ENCODE measurements at places on chromosomes 4 and X.

- no peak for DNase-seq
Measured at GRCh38 chr4:55397126-55397436, 1.3 kb downstream of the TMEM165 start.

GRCh38 chr4:20618731-20619130 is 81.5 kb upstream of the PACRGL start:
- no peak for DNase-seq

DNA sequence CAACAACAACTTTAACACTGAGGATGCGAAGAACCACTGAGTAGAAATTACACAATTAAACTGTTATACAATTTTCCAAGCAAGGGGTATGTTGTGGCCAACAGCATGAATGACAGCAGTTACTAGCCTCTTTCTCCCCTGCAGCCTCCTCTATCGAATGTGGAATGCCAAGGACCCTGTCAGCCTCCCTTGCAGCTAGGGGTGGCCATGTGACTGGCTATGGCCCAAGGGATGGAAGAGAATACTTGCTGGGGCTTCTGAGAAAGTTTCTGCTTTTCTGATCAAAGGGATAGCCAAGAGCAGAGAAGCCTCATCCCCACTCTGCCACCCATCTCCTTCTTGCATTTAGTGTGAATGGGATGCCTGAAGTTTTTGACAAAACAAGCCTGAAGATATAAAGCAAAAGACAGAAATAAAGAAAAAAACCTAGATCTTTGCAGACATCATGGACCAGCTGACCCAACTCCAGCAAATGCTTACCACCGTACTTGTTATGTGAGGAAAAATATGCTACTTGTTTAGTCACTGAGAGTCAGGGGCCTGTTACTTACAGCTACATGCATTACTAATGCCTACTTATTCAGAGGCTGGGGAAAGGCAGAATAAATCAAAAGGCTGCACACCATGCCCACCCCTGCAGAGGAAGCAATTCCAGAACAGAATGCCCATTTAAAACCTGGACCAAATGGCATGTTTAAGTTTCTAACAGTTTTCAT is 32.0 kb downstream of the DCTD start:
- DNase-seq, result no peak

DNA sequence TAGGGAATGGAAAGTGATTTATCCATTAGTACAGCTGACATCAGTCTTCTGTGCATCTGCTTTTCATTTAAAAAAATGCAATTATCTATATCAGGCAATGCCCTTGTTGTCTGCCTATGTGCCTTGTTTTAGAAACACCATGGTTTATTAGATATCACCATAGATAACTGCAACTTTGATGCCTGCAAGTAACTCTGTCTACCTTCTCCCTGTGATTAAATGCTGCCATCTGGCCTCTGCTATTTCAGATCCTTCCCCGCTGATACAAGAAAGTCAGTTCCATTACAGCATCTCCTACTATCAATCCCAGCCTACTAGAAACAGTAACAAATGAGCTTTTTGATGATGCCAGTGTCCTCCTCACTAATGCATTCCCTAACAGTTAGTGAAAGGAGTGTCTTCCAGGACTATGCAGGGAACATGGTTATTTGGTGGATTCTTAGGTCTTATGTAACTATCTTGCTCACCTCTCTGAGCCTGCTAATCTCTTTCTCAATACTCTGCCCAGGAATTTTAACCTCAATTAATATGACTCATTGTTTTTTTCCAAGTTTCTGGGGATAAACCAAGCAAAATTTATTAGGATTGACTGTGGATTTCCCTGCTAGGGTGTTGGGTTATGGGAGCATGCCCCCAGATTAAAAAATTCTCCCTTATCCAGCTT is 444.9 kb downstream of the RAPGEF2 start:
- no peak for DNase-seq

- no peak for DNase-seq
Measured at GRCh38 chr4:54371173-54371572, 142.1 kb downstream of the PDGFRA start.

GRCh38 chr4:15592799-15593198 is 62.4 kb downstream of the FBXL5 start:
- DNase-seq, result no peak

DNA sequence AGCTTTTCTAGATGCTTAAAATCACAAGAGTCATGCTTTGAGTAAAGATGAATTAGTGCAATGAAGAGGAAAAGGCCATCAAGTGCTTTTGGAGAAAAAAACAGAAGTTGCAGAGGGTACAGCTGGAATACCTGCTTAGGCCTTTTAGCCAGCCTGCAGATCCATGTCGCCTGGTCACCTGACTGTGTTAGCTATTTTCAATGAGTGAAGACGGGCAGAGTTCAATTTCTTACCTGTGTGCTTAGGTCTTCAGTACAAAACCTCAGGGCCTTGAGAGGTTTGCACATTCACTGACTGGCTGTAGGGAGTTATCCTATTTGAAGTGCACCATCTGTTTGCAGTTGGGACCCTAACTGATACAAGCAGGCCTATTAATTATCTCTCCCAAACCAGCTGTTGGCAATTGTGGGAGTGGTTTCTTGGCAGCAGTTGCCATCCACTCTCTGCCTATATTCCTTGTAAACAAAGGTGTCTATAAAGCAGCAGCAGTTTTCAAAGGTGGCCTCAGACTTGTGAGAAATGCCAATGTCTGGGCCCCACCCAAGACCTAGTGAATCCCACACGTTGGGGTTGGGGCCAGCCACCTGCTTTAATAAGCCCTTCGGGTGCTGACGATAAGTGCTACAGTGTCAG is 16.3 kb upstream of the FAT1 start:
- no peak for DNase-seq

DNA sequence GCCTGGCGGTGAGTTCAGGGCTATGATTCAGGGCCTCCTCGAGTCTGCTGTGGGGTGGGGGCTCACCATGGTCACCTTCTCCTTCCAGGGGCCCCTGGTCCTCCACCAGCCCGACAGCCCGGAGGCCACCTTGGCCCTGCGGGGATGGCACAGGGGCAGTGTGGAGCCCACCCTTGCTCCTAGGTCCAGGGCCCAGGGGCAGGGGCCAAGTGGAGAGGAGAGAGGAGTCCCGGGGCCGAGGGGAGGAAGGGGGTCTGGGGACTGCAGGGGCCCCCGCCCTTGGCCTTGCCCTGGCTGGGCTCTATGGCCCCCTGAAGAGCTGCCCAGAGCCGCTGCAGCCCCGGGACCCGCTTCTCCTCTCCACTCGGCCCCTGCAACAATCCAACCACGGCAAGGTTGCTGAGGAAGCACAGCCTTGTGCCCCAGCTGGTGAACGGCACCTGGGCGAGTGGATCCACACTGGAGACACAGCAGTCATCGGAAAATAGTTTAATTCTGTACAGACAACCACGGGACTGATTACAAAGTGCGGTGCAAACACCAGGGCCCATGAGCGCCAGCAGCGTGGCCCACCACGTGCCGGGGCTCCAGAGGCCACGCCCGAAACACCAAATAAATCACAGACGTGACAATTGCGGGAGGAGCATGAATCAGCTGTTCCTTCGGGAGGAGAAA is 23.0 kb upstream of the CPLX1 start:
- no peak for DNase-seq

DNA sequence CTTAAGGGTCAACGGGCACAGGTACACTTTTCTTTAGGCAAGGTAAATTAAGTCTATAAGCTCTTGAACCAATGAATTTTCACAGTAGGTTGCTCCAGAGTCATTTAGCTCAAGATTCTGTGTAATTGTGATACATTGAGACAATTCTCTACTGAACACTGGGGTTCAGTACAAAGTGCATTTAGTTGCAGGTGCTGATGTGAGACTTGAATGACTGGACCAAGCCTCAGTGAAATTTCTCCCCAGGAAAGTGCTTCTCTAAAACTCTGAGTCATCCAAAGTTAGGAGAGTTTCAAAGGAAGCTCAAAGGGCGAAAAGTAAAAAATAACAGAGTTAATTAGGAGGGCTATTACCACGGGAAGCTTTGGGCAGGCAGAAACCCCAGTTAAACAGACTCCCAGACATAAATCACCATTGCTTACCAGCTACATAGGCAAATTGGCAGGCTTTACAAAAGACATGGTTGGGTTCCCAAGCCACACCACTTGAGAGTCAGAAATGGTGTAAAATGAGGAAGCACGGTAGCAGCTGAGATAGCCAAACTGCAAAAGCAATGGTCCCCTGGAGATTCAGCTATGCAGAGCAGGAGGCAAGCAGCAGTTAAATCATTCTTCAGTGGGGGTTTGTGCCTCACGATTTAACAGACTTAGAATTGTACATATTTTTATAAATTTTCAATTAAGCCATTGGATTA is 202.6 kb downstream of the PCDH19 start:
- no peak for DNase-seq

DNA sequence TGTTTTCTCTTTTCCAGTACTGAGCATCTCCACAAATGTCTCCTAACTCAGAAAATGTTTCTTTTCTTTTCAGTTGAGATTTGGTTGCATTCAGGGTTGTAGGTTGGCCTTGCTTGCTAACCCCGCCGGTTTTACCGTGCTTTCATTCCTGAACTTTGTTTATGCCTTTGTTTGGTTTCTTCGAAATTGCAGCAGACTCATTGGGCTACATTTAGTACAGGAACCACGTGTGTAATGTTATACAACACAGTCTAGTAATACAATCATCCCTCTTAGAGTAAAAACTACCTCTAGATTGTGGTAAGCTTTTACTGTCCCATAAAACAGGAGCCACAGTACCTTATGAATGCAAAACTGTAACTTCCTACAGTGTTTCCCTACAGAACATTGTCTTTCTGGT is 57.9 kb downstream of the CCKAR start:
- no peak for DNase-seq

GRCh38 chr4:41989994-41990364 is 351 bp upstream of the SLC30A9 start:
- no peak for DNase-seq

DNA sequence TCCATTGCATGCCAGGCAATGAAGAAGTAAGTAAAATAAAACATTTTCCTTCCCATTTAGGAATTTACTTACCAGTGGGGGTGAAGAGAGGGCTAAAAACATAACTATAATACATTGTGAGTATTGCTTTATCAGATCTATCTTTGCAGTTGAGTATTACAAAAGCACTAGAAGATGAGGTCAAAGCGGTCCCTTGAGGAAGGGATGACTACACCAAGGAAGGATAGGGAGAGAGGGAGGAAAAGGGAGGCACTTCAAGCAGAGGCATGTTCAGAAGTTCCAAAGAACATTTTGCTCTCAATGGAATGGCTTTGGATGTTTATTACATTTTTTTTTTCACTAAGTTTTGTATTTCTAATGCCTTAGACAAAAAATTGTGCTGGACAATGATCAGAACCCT is 127.8 kb downstream of the TET2 start:
- no peak for DNase-seq

GRCh38 chrX:2785538-2785937 is 33.7 kb downstream of the XG start:
- no peak for DNase-seq

GRCh38 chr4:93646233-93646930 is 182.2 kb upstream of the ATOH1 start:
- DNase-seq, result no peak

GRCh38 chr4:18566970-18567799 is 545.6 kb upstream of the LCORL start:
- no peak for DNase-seq
